ENCODE measurements at places on chromosomes 11 and 22. TPM values are rescaled to one million over a fixed set of nuclear protein-coding genes. Genes with fewer than 3 reads are reported as not detected.

- DNase-seq: no peak
Observed at GRCh38 chr11:78878631-78879030, 304.0 kb upstream of the NARS2 start.

DNA sequence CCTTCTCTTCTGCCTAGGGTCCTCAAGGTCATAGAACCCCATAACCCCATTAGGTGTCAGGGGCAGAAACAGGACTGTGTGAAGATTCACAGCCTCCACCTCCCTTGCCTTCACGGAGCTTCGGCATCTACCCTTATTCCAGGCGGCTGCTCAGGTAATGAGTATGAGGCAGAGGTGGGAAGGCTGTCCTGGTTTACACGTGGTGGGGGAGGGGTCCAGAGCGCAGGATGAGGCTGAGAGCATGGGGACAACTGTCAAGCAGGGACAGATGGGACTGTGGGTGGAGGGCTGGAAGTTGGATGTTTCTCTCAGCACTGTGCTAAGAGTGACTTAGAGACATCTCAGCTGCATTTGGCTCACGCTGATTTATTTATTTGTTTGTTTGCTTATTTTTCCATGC, 4.3 kb upstream of the RAD9A start:
- no peak for DNase-seq

DNA sequence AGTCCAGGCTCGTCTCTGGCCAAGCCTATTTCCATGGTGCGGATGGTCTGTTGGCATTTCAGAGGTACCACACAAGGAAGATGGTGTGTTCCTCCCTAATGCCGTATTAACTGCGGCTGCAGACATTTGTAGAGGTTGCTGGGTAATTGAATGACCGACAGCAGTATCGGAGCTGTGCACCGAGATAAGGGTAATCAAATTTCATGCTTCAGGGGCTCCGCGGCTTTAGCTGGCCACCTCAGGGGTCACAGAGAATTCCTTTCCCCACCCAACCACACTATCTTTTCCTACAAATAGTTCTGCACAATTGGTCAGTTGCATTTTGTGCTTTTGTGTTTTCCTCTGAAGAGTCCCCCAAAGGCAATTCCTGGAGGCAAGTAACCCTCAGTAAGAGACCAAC, 297.4 kb downstream of the OPCML start:
- no peak for DNase-seq

APOL4 gene
- 6.8 TPM for total RNA-seq
